B cell (primary cell): ENCODE measurements at places on chromosomes 13 and 19.

DNA sequence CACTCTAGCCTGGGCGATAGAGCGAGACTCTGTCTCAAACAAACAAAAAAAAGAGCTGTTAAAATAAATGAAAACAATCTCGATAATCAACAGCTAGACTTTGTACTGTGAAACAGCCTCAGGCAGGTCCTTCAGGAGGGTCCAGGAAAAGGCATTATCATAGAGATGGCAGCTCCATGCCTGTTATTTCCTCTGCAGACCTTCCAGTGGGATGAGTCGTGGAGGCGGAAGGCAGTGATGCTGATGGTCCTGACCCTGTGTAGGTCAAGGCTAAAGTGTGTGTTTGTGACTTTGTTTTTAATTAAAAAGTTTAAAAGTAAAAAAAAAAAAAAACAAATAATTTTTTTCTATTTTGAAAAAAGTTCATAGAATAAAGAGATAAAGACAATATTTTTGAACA lies 117.4 kb downstream of the TNFRSF19 start:
- DNase-seq = no peak

- no peak for DNase-seq
Observed at GRCh38 chr13:22092791-22093560, 422.1 kb downstream of the FGF9 start.

GRCh38 chr19:31109636-31110035 lies 239.6 kb downstream of the TSHZ3 start:
- DNase-seq = no peak

DNA sequence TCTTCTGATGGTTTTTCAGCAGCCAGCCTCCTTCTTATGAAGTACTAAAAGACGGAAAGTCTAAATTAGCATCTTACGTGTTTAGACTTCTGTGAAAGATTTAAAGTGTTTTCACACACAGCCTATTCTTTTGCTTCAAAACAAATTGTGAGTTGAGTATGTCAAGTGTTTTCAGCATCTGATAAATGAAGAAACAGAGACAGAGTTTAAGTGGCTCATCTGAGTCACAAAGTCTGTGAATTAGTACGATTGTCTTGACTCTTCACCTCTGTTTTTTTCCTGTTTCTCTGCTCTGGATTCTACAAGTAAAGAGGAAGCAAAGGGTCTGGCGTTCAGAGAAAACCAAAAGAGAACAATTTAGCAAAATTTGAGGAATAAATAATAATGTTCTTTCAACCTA lies 116.4 kb downstream of the FRY start:
- no peak for DNase-seq

DNA sequence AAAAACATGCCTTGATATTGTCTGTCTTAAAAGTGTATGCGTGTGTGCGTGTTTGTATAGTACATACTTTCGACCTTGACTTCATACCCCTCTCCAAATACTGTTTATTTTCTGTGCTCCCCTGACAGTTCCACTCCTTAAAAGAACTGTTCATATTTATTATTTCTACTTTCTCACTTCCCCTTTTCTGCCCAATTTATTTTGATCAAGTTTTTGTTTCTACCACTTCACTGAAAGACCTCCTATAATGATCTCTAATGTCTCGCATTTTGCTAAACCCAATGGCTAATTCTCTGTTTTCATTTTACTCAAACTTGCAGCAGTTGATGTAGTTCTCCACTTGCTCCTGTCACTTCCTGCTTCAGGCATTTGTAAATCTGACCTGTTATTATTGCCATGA lies 426.1 kb upstream of the KLF12 start:
- DNase-seq = peak; percentile 20

- DNase-seq = no peak
Observed at GRCh38 chr13:91596842-91597241, 198.4 kb downstream of the GPC5 start.

- DNase-seq = no peak
Observed at GRCh38 chr13:34459856-34460255, 482.2 kb upstream of the NBEA start.

GRCh38 chr19:42466521-42467182 lies 23.9 kb upstream of the CXCL17 start:
- DNase-seq = no peak

DNA sequence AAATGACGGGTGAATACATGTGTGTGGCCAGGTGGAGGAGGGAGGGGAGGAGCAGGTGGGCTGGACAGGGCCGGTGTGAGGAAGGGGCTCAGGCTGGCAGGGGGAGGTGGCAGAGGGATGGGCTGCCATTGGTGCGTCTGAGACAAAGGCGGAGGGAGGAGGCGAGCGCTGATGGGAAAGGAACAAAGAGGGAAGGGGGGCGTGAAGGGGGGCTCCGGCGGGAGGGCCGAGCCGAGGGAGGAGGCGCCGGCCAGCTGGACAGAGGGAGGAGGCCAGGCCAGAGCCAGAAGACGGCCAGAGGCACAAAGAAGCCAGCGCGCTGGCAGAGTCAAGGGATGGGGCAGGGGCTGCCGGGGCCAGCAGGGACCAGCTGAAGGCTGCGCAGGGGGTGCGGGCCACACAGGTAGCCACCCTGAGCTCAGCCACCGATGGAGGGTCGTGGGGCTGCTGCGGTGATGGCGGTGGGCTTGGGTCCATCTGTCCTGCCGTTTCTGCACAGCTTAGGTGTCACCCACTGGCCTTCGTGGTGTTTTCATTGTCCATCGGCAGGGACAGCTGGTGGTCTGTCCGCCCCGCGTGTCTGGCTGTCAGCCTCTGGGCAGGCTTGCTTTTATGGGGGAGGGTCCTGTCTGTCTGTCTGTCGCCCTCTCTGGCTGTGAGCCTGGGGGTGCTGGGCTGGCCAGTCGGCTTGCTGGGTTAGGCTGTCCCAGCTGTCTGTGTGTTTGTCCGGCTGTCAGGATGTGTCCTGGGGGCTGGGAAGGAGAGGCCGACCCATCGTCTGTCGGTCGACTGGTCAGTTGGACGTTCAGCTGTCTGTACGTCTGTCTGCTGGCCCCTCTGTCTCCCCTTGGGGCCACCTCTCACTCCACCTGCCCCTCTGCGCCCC lies 2.2 kb downstream of the APC2 start:
- DNase-seq = no peak

DNA sequence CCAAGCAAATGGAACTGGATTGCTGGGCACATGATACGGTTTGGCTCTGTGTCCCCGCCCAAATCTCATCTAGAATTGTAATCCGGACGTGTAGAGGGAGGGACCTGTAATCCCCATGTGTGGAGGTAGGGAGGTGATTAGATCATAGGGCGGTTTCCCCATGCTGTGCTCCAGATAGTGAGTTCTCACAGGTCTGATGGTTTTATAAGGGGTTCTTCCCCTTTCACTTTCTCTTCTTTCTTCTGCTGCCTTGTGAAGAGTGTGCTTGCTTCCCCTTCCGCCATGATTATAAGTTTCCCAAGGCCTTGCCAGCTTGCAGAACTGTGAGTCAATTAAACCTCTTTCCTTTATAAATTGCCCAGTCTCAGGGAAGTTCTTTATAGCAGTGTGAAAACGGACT lies 32.6 kb upstream of the MTIF3 start:
- peak; percentile 90 for DNase-seq

DNA sequence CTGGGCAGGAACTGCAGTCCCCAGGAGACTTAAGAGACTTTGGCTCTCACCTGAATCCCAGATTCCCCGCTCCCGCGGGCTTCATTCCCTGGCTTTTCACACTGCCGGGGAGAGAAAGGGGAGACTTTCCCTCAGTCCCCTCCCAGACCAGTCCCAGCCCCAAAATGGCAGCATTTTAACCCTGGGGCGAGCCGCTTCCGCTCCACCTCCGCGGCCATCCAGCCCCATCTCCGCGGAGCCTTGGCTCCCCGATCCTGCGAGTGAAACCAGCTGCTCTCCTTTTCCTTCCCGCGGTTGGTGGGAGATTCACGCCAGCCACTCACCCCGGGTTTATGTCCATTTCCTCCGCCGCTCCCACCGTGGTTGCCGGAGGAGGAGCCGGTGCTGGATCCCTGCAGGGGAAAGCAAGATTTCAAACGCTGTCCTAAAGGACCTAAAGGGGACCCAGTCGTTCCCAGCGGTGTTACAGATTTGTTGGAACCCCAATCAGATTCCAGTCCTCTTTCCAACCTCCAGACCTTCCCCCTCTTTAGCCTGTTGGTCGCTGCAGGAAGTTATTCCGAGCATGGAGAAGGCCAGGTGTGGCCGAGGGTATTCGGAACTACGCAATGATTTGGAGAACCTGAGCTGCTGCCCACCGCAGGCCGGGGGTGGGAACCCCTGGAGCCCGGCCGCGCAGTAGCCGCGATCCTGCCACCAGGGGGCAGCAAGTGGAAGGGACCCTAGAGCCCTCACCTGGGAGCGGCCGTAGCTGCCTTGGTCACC lies 3.4 kb downstream of the DMKN start:
- peak; percentile 84 for DNase-seq

DNA sequence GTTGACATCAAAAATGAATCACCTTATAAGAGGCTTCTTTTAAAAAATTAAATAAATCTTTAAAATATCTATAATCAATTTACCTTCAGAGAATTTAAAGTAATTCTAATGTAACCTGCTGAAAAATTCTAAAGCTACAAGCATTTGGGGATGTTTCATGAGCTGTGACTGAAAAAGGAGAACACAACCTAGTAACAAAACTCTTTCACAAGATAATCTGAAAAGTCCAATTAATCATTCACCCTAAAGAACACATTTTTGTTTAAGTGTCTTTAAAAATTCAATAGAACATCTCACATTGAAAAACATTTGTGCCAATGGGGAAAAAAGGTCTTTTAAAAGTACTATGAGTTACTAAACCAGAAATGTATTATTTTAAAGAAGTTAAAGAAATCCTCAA lies 22.8 kb downstream of the KLF12 start:
- no peak for DNase-seq

DNA sequence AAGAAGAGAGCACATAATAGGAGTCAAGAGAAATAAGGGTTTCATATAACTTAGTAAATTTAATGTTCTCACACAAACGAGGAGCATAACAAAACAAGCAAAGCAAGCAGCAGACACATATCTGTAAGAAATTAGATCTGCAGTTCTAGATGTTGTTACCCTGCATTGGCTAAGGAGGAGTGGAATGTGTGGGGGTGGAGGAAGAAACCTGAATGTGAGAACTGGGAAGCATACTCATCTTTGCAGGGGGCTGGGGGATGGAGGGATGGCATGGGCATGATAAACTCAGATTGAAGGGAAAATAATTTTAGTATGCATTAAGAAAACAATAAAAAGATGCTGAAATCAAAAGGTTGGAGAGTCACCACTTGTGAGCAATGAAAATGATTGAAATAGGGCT lies 255.0 kb downstream of the LIG4 start:
- no peak for DNase-seq

- no peak for DNase-seq
Observed at GRCh38 chr13:49649244-49649962, 21.1 kb downstream of the ARL11 start.

GRCh38 chr13:99527301-99527700 lies 26.0 kb downstream of the TM9SF2 start:
- no peak for DNase-seq

- DNase-seq = no peak
Observed at GRCh38 chr19:34236035-34236987, 18.0 kb upstream of the GARRE1 start.

DNA sequence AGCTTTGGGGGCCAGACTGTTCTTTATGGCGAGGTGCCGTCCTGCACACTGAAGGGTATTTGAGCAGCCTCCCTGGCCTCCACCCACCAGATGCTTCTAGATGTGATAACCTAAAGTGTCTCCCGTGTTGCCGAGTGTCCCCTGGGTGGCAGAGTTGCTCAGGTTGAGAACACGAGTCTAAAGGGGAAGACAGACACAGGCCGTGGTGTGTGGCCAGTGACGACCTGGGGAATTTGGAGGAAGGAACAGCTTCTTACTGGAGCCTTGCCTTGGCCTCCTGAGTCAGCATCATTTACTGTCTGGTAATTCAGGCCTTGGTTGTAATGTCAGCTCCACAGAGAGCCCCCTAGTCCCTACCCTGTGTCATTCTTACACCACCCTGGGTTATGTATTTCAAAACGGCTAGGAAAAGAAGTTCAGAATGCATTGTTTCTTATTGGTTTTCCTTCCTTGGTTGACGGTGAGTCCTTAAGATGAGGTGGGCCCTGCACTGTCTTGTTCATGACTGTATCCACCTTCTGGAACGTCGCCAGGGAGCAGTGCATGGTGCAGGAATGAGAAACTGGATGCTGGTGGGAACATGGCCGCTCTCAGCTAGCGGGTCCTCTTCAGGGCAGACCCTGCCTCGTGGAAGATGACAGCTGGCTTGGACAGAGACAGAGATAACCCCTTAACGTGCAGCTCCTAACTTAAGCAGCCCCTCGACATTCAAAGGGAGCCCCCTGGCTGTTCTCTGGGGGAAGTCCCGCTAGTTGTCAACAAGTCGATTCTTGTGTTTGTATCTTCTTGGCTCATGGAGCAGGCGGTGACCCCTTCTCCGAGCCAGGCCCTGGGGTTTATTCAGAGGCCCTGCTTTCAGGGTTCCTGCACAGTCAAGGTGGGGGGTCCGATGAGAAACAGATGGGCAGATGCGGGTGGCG lies 7.2 kb downstream of the SIN3B start:
- peak; percentile 69 for DNase-seq

- peak; percentile 83 for DNase-seq
Observed at GRCh38 chr19:48390188-48391099, 907 bp downstream of the KDELR1 start.

DNA sequence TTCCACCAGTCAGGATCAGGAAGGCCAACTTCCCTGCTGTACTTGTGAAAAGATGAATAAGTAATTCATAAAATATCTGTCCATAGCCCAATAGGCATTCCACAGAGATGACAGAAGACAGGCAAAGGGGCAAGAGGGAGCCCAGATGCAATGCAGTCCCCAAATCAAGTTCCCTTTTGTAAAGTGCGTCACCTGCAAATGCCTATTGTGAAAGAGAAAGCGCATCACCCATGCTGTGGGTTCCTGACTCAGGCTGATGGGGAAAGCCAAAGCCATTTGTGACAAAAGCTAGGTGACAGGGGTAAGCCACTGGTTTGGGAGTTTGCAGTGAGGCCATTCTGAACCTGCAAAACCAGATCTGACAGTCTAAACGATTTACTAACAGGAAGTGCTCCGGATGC lies 157.5 kb upstream of the ZNF536 start:
- no peak for DNase-seq

GRCh38 chr19:30480097-30480496 lies 107.9 kb downstream of the ZNF536 start:
- DNase-seq = no peak

GRCh38 chr19:16340092-16340491 lies 15.5 kb downstream of the KLF2 start:
- DNase-seq = no peak

- no peak for DNase-seq
Observed at GRCh38 chr13:32840989-32841713, 175.1 kb upstream of the KL start.

DNA sequence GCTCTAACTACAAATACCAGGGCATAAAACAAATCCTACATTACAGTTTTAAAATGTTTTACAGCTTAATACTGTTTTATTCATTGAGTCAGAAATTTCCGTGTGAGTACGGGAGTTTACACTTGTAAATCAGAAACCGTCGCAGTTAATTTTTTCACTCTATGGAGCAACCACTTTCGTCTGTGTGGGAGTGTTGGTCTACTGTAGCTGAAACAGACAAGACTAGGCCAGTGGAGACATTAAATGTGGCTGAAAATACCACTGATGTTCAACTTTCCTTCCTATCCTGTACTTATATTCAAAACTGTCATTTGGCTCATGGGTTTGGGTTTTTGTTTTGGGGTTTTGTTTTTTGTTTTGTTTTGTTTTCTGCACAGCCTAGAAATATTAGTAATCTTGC lies 268.7 kb downstream of the DCT start:
- no peak for DNase-seq

- DNase-seq = peak; percentile 20
Observed at GRCh38 chr13:114200399-114200911, 21.4 kb downstream of the CFAP97D2 start.
